Activated gamma-delta T cell treated with Interleukin-2 at 50 U/mL for 16 hours (primary cell): ENCODE measurements at places on chromosomes 3 and 15.

DNA sequence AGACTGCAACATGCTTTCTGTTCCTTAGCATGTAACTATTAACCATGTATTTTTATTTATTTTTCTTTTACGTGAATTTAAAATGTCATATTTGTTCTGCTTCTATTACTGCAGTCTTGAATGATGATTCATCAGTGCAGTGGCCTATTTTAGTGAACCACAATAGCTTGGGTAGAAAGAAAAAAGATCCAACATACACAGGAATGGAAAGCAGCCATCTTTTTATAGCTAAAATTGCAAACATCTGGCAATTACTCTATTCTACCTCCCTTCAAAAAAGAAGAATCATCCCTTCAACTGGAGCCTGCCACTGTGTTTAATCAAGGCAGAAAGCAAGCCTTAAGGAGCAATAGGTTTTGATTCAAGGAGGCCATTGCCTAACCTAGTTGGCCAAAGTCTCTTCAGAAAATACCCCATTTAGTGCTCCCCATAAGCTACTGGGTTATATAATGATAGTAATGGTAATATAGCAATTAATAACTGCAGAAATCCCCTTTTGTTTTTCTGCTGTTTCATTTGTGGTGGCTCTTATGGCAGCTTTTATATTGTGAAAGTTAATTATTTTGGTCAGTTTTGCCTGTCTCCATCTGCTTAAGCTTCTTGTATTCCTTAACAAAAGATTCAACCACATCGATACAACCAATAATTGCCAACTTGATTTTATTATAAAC is 267.3 kb downstream of the LPP start:
- DNase-seq = no peak

DNA sequence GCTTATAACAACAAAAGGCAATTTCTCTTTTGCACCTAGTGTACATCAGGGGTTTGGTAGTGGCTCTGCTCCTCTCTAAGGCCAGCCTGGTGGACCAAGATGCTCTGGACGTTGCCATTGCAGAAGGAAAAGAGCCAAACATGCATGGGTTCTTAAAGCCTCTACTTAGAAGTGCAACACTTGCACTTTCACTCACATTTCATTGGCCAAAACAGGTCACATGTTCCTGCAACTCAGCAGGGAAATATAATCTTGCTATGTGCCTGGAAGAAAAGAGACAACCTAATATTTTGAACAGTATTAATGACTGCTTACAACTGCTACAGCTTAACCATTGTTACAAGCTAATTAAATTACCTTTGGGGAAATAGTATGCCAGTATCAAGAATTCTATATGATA is 182.9 kb downstream of the IL5RA start:
- no peak for DNase-seq

DNA sequence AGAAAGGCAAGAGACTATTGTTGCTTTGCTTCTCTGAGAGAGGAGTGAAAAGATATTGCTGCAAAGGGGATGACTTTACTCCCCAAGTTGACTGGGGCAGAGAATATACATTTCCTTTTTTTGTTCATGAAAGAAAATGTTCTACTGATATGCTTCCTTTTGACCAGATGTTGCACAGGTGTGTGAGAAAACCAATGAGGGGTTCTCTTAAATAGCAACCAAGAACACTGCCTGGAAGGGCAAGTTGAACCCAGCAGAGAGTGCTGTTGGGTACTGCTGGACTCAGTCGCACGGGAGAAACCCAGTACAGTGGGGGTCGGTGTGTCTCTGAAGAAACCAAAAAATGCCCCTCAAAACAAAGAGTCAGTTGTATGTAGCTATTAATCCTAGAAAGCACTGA is 101.2 kb downstream of the CHST2 start:
- DNase-seq = no peak

GRCh38 chr3:124950026-124950425 is 15.5 kb upstream of the MUC13 start:
- no peak for DNase-seq

- DNase-seq = no peak
Measured at GRCh38 chr15:94177112-94177511, 54.2 kb upstream of the MCTP2 start.
